ENCODE measurements at places on chromosomes 13 and 19.
A peak's percentile ranks its signal among the peaks of the same experiment; 100 is the strongest.

- DNase-seq: no peak
These were observed 255.5 kb downstream of the KCTD12 start for GRCh38 chr13:76630629-76631230.

- no peak for DNase-seq
These were observed 13.0 kb upstream of the LCP1 start for GRCh38 chr13:46195016-46195415.

DNA sequence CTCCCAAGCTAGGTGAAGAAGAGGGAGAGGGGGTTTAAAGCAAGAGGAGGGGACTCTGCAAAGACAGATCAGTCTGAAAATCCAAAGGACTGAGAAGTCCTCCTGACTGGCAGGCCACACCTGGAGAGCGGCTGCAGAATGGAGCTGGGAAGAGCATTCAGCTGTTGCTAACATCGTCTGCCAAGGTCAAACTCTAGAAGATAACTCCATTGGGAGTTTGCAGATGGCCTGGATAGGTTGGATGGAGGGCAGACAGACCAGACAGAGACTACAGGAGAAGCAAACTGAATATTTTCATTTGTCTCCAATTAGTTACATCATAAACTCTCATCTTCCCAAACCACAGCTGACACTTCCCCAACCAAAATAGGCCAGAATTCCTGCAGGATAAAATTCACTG is 19.9 kb upstream of the SHISA2 start:
- no peak for DNase-seq

DNA sequence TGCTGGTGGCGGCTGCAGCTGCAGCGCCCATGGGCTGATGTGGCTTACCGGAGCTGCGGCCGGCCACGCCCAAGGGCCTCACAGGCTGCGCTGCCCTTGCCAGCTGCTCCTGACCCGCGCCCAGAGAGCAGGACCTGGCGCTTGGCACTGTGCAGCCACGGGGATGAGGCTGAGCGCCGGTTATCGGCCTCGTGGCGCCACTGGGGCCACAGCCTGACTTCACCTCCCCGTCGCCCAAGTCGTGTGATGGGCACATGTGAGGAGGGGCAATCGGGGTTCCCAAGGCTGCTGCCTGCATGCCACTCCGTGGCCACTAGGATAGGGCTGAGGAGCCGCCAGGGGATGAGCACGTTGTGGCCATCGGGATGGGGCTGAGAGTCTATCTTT is 77.2 kb upstream of the PABPC3 start:
- DNase-seq: peak; percentile 68

- no peak for DNase-seq
These were observed 1.1 kb downstream of the RUBCNL start for GRCh38 chr13:46385946-46386345.

GRCh38 chr19:46901701-46902401 is 41.1 kb downstream of the ARHGAP35 start:
- peak; percentile 49 for DNase-seq

DNA sequence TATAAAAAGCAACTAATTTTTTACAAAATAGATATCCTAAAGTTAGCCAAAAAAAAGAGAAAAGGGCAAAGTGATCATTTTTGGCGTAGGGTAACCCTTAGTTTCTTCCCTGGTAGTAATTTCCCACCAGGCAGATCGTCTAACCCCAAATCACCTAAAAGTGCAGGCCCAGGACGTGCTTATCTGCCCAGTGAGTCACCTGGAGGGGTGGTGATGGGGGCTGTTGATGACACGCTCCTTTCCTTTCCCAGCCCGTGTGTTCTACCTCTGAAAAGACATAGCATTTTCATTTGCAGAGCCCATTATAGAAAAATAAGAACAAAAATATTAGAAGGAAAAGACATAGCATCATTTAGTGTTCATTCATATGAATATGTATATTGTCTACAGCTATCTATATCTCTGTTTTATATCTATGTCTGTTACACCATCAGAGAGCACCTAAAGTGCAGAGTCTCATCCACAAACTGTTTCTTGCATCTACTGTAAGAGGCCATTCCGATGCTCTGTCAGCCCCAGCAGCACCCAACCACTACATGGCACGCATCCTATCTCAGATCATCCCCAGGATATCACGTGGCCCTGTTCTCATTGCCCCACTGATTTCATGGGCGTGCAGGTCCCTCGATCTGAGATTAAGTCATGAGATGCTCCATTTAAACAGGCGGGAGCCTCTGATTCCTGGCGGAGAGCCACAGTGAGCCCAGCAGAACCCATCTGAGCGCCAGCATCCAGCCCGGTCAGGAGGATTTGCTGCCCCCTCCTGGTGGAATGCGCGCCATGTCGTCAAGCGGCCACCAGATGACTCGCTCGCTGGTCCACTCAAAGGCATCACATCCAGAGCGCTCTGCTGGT is 8.5 kb upstream of the LILRB3 start:
- DNase-seq: peak; percentile 88

GRCh38 chr19:48900477-48901406 is 630 bp downstream of the NUCB1 start:
- DNase-seq: peak; percentile 63

DNA sequence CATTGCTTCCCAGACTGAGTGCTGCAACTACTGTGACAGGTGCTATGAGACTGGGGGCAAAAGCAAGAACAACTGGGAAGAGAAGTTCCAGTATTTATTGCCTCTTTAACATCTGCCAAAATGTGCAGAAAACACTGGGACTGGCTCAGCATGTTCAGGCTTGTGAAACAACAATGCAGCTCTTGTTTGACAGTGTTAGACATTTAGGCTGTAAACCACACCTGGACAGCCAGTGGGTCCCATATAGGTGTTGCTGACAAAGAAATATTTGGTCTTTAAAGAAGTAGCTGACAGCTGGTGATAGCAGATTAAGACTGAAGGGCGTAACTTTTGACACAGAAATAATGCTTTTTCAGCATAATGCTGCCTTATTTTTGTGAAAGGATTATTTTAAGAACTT is 88.1 kb downstream of the STOML3 start:
- no peak for DNase-seq

- DNase-seq: peak; percentile 79
These were observed 18.0 kb upstream of the CD70 start for GRCh38 chr19:6608940-6609339.

GRCh38 chr19:18967358-18968146 is 26.5 kb upstream of the HOMER3 start:
- DNase-seq: peak; percentile 44

DNA sequence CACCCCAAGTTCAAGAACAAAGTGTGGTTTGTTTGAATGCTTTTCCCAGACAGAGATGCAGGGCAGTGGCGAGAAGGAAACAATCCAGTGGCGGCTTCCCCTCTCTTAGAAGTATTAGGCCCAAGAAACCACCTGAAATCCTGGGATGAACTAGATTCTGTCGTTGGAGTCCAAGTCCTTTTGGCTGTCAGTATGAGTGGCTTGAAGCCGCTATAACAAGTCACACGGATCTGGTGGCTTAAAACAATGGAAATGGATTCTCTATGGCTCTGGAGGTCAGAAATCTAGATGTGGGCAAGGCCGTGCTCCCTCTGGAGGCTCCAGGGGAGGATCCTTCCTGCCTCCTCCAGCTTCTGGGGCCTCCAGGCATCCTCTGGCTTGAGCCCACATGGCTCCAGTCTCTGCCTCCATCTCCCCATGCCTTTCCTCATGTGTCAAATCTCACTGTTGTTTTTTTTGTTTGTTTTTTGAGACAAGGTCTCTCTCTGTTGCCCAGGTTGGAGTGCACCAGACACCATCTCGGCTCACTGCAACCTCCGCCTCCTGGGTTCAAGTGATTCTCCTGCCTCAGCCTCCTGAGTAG is 97.7 kb downstream of the GNG7 start:
- no peak for DNase-seq

GRCh38 chr13:101332583-101332982 is 83.7 kb downstream of the NALCN start:
- no peak for DNase-seq

DNA sequence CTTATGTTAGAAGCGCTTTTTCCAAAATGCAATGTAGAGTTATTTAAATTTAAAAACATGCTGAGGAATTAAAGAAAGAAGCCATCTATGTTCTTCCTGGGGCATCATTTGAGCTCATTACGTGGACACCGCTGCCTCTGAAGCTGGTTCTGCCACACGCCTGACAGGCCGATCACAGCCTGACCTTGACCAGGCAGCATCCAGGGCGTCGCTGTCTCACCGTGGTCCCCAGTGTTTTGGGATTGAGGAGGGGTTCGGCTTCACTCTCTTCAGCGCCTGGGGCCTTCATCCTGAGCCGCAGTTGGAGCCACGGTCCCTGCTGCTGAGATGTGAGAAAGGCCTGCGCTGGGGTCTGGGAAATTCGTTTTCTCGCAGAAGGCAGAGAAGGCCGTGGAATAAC is 64.0 kb downstream of the ATP11A start:
- DNase-seq: no peak

GRCh38 chr13:21164631-21165030 is 11.7 kb downstream of the SKA3 start:
- DNase-seq: no peak

- no peak for DNase-seq
These were observed 23.5 kb upstream of the LAIR1 start for GRCh38 chr19:54387991-54388801.

- DNase-seq: peak; percentile 61
These were observed 70.9 kb downstream of the TM9SF2 start for GRCh38 chr13:99572131-99572530.

DNA sequence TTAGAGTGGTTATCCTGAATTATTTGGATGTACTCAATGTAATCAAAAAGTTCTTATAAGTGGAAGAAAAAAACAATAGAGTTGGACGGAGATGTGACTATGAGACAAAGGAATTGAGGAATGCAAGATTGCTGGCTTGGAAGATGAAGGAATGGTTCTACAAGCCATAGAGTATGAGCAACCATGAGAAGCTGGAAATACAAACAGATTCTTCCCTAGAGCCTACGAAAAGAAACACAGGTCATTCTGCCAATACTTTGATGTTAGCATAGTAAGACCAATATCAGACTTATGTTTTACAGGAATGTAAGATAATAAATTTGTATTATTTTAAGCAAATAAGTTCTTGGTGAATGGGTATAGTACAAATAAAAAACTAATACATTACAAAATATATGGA is 249.2 kb downstream of the DIAPH3 start:
- no peak for DNase-seq

DNA sequence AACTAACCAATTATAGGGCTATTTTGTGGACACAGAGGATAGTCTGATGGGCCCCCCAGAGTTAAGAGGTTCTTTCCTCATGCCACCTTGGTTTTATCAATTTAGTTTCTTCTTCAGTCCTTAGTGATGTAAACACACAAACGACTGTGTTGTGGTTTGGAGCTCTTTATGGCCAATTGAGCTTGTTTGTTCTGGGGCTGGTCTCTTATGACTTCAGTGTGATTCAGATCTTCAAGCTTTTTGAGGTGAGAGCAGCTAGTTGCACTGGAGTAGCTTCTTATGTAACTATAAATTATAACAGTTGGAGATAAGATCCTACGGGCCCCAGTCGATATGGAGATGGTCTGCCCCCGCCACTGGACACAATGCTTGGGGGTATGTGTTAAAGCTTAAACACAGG is 22.0 kb upstream of the GJB6 start:
- DNase-seq: no peak

DNA sequence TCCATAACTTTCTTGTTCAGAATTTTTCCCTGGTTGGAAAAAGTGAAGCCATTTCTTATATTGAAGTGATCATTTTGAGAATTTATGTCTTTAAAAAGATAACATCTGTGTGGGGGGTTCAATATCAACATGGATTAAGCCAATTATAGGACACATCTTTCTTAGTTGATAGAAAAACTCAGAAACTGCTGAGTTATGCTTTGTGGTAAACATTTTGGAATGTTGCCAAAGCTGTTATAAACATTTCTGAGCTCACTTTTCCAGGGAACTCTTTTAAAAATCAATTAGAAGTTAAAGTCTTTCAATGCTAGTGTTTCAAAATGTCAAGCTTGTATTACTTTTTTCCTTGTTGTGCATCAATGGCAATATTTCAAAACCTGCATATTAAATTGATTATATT is 248.8 kb downstream of the DACH1 start:
- no peak for DNase-seq

DNA sequence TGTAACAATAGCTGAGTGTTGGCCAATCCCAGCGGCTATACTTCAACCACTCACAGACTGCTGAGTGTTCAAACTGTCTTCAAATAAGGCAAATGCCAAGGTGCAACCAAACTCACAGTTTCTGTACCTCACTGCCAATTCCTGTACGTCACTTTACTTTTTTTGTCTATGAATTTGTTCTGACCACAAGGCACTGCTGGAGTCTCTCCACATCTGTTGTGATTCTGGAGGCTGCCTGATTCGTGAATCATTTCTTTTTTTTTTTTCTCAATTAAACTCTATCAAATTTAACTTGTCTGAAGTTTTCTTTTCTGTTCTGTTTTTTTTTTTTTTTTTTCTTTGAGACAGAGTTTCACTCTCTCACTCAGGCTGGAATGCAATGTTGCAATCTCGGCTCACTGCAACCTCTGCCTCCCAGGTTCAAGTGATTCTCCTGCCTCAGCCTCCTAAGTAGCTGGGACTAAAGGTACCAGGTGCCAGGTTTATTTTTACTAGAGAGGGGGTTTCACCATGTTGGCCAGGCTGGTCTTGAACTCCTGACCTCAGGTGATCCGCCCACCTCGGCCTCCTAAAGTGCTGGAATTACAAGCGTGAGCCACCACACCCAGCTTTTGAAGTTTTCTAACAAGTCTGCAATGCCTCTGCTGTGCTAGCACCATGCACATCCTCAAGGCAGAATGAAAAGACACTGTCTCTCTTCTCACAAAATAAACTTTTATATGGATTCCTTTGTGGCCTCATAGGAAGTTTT is 401.7 kb downstream of the IRS2 start:
- no peak for DNase-seq

DNA sequence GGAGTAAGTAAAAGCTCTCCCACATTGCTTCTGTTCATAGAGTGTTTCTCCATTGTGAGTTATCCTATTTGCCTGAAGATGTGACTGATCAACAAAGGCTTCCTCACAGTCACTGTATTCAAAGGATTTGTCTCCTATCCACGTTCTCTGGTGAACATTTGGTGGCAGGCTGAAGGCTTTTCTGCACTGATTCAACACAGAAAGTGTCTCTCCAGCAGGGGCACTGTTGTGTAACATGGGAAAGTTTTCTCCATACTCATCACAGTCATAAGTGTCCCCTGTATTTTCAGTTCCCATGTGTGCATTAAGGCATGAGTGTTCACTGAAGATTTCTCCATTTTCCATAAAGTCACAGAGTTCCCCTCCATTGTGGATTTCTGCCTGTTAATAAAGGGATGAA is 17.6 kb downstream of the ZNF121 start:
- DNase-seq: no peak

- DNase-seq: no peak
These were observed 258.9 kb downstream of the GPC5 start for GRCh38 chr13:91657283-91657682.
